Stimulated activated CD8-positive, alpha-beta memory T cell treated with anti-CD3 and anti-CD28 coated beads, Interleukin-4, amount 100 ng/mL, for 4 hours (primary cell): ENCODE measurements at places on chromosomes 11 and 22.

DNA sequence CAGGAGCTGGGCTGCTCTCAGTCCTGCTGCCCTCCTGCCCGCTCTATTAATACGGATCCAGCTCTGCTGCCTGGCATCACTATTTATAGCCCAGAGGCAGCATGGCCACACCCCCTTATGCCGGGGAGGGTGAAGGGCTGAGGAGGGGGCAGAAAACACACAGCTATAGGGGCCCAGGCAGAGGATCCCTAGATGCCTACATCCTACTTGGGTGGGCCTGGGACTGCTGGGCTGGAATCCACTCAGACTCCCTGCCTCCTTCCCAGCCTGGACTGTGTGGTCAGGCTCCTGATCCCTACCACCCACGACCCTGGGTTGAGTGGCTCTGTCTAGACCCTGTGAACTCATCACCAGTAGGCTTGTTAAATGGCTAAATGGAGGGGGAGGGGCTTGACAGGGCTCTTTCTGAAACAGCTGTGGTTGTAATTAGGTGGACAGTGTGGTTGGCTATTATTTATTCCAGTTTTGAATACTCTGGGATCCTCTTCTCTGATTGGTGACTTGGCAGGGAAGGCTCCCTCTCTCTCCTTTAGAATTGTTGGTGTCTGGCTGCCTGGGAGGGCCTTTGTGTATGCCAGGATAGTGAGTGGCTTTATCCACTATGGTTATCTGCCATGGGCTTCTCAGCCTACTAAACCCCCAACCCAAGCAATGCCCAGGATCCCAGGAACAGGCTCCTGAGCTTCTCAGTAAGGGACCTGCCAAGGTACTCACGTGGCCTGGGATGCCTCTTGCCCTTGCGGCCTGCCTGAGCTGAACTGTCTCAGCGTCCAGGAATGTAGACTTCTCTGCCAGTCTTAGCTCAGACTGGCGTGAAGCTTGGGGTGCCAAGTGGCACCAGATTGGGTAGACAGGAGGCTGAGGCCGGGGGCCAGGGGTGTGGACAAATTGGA, 15.2 kb downstream of the PHLDB1 start:
- DNase-seq = no peak

DNA sequence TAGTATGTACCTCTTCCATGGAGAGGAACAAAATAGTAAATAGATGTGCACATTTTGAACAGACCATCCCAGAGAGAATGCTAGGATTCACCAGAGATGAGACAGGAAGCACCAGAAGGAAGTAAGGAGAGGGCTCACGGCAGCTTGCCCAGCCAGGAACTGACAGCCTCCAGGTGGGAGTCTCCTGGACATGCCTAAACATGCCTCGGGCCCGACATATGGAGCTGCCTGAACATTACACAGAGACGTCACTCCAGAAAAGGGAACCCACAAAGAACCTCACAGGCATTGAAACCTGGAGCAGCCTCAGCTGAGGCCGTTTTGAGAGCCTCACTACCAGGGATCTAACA, 67.4 kb downstream of the BRD1 start:
- no peak for DNase-seq

- DNase-seq = no peak
Observed at GRCh38 chr11:59222464-59223060, 9.8 kb upstream of the MPEG1 start.

DNA sequence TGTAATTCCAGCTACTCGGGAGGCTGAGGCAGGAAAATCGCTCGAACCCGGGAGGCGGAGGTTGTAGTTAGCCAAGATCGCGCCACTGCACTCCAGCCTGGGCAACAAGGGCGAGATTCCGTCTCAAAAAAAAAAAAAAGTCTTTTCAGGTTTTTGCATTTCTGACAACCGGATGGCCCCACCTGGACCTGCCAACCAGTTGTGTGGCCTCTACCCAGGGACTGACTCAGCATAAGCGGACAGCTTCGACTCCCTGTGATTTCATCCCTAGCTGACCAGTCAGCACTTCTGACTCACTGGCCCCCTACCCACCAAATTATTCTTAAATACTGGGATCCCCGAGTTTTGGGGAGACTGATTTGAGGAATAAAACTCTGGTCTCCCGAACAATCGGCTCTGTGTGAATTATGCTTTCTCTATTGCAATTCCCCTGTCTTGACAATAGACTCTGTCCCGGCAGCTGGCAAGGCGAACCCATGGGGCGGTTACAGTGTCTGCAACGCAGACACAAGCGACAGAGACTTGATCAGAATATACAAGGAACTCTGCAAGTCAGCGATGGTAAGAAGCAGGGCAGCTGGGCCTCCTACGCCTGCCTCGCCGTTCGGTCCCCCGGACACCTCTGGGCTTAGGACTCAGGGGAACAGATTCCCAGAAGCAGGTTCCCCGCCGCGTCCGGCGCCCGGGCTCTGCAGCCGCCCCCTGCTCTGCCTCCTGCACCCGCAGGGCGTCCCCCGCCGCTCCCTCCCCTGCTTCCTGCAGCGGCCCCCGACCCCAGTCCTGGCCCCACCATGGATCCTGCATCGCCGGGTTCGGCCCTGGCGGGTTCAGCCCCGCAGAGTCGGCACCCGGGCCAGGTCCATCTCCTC, 741 bp upstream of the TALDO1 start:
- DNase-seq = no peak

GRCh38 chr11:104876861-104877431, 21.3 kb downstream of the CASP12 start:
- DNase-seq = no peak

DNA sequence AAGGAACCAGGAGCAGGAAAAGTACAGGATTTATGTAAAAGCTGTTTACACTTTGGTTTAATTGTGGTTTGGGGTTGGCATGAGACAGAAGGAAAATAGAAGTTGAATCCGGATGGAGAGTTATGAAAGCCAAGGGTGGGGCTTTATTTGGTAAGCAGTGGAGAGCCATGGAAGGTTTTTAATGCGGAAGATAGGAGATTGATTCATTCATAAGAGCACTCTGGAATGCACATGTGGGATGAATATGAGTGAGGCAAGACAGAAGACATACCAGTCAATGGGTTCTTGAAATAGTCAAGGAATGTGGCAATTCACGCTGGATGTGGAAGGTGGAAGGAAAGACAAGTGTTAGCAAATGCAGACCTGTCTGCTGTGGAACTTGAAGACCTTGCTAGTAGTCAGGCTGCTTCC, 9.3 kb upstream of the GLB1L3 start:
- DNase-seq = no peak
